Regular cardiac myocyte (primary cell): ENCODE measurements at places on chromosomes 3 and 15. TPM values are rescaled to one million over a fixed set of nuclear protein-coding genes. Genes with fewer than 3 reads are reported as not detected.

PLXND1 gene
- total RNA-seq: 98.7 and 159 TPM in 2 replicates

SPATA12 gene
- total RNA-seq: not detected in 2 replicates

MYO1E gene
- 63.6 and 196 TPM in 2 replicates for total RNA-seq

TWF2 gene
- 60.3 and 100 TPM in 2 replicates for total RNA-seq

PIK3R4 gene
- total RNA-seq: 30.4 and 31.1 TPM in 2 replicates
